ENCODE measurements at places on chromosomes 16 and 17. TPM values are rescaled to one million over a fixed set of nuclear protein-coding genes. Genes with fewer than 3 reads are reported as not detected.

Gene TNFSF13
- 0.79 TPM for total RNA-seq

Gene KRTAP4-4
- not detected for total RNA-seq

Gene FA2H
- 33.5 TPM for total RNA-seq

Gene KIF1C
- total RNA-seq, result 106 TPM

Gene KRT33B
- total RNA-seq, result not detected

Gene ARMC7
- 17.6 TPM for total RNA-seq

Gene SPN
- total RNA-seq, result not detected

Gene HS3ST2
- not detected for total RNA-seq
